ENCODE measurements at places on chromosomes 7 and 10.

- DNase-seq: no peak
Measured at GRCh38 chr7:151524331-151524730, 4.6 kb upstream of the RHEB start.

GRCh38 chr10:132113206-132113605, 47.5 kb downstream of the JAKMIP3 start:
- DNase-seq: no peak

DNA sequence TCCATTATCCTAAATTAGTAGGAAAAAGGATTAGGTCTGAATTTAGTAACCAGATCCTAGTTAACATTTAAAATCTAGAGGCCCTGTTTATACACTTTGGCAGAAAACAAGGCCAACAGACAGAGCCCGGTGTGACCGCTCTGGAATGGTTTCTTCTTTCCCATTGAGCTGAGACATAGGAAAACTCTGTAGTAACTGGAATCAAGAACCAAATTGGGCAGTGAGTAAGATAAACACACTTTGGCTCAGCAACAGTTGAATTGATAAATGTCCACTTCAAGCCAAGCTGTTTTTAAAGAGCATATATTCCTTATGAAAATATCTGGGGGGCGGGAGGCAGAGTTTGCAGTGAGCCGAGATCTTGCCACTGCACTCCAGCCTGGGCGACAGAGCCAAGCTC, 343.7 kb upstream of the SEMA3A start:
- no peak for DNase-seq

DNA sequence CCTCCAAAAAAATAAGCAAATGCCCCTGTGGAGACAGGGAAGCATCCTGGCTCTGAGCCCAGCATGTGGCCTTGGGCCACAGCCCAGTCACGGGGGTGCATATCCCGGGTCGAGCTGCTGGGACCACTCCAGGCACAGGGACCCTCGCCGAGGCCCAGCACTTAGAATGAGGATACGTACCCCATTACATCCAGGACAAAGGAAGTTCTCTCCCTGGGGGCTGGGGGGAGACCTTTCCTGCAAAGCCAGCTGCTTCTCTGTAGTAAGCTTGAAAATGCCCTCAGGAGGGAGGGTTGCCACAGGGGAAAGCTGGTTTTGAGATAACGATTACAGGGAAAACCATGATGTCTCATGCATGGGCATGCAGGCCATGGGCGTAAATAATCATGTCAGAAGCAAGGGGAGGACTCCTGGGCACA, 75.5 kb downstream of the HIPK2 start:
- no peak for DNase-seq

DNA sequence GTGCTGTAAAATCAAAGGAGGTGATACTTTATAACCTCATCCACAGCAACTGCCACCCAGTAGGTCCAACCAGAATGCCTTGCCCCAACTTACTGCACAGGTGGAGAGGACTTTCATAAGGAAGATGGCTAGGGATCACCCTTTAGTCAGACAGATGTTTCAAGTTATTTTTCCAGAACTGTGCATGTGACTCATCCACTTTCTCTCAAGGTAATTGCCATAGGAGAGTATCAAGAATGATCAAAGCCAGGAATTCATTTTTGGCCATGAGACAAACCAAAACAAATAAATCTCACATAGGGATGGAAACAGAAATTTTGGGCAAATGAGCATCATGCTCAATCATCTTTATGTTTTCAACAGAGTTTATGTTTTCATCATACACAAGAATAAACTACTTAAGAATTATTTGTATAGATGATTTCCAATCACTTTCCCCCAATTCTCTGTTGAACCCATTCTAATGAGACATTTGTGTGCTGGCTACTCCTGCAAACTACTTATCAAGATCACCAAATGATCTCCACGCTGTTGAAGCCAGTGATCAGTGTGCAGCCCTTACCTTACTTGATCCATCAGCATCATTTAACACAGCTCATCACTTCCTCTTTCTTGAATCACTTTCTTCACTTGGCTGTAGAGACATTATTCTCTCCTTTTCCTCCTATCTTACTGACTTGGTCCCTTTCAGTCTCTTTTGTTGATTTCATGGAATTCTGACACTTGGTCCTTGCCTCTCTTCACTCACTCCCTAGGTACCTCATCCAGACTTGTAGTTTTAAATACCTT, 74.0 kb downstream of the SLC16A9 start:
- no peak for DNase-seq

- DNase-seq: no peak
Measured at GRCh38 chr7:113370910-113371309, 252.6 kb upstream of the SMIM30 start.

DNA sequence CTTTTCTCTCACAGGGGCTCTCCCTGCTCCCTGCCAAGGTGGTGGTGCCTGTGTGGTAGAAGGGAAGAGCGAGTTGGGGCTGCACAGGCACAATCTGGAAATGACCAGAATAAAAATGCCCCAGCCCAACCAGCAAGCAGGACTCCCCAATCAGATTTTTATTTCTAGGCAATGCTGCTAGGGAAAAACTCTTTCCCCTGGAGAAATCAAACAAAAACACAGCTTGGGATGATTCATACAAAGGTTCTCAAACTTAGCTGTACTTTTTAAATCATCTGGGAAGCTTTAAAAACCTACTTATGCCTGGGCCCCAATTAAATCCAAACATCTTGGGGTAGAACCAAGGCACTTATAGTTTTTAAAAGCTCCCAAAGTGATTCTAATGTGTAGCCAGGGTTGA, 243.2 kb downstream of the HTR7 start:
- no peak for DNase-seq

DNA sequence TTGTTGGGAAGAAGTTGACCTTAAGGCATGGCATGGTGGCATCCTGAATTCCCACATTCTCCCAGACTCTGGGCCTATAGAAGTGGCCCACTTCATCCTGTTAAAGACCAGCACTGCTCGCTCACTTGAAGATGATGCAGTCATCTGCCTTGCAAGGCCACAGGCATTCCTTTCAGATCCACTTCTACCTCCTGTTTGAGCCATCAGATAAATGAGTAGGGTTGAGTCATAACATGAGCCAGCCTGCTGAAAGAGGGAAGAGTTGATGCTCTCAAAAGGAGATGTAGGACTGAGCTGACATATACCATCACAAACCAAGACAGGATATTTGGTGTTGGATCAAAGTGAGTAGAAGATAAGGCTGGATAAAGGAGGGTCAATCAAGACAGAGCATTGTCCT, 1.5 kb upstream of the EBLN1 start:
- DNase-seq: no peak

GRCh38 chr10:3735175-3735574, 49.8 kb downstream of the KLF6 start:
- DNase-seq: no peak

- DNase-seq: no peak
Measured at GRCh38 chr10:104577163-104577562, 63.9 kb upstream of the SORCS3 start.

GRCh38 chr7:36860681-36861080, 136.4 kb upstream of the AOAH start:
- no peak for DNase-seq

DNA sequence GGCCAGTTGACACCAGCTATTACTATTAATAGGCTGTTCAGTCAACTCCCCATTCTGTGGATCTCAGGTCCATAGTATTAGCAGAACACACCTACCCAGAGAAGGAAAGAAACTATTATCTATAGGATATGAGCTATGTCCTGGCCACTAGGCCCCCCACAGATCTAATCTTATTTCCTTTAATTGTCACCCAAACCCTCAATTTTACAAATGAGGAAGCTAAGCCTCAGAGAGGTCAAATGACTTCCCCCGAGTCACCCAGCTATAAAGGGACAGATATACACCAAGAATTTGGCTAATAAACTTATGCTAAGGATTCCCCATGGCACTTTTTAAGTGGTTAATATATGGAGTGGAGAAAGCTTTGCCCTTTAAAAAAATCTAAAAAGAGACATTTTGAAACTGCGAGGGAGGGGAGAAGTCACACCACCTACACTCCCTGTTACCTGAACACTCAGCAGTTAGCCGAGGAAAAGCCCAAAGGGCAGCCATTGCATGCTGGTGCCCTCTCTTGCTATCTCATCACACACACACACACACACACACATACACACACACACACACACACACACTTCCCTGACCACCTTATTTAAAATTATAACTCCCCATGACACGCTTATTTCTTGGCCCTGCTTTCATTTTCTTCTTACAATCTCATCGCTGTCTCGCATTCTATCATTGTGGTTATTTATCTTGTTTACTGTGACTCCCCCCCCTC, 157.0 kb upstream of the ADO start:
- no peak for DNase-seq

DNA sequence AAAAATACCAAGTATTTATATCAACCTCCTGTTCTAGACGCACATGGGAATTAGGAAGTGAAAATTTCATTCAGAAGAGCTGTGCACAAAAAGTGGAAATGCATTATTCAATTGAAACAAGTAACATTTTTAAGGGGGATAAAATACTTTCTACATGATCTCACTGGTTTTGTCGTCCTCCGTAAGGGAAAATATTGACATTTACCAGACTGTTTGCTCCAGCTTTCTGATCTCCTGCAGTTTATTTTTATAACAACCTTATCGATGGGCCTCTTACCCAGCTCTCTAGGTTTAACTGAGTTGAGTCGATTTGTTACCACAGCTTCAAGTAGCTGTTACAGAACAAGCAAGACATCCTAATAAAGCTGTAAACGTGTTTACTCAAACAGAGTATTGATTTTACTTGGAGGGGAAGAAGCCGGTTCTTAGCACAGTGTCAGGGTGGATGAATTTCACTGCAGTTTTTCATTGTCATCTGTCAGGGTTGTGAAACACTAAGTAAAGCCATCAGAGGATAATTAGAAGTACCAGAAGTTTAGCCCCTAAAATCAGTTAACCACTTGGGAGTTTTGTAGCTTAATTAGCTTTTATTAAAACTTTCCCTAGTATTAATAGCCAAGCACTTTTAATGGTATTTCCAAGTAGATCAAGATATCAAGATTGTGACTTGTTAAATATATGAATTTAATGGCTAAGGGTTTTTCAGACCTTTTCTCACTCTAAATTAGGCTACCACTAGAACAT, 142.6 kb upstream of the KAT6B start:
- DNase-seq: no peak

DNA sequence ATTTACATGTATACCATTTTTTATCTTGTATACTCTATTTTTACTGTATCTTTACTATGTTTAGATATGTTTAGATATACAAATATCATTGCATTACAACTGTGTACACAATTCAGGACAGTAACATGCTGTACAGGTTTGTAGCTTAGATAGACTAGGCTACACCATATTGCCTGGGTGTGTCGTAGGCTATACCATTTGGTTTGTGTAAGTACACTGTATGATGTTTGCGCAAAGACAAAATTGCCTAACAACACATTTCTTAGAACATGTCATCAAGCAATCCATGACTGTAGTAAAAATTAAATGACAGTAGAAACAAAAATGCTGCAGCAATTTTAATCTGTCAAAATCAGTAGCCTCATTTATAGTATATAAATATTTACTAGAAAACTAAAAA, 812.2 kb downstream of the GRM8 start:
- no peak for DNase-seq

- no peak for DNase-seq
Measured at GRCh38 chr10:93589648-93590562, 11.1 kb downstream of the RBP4 start.

DNA sequence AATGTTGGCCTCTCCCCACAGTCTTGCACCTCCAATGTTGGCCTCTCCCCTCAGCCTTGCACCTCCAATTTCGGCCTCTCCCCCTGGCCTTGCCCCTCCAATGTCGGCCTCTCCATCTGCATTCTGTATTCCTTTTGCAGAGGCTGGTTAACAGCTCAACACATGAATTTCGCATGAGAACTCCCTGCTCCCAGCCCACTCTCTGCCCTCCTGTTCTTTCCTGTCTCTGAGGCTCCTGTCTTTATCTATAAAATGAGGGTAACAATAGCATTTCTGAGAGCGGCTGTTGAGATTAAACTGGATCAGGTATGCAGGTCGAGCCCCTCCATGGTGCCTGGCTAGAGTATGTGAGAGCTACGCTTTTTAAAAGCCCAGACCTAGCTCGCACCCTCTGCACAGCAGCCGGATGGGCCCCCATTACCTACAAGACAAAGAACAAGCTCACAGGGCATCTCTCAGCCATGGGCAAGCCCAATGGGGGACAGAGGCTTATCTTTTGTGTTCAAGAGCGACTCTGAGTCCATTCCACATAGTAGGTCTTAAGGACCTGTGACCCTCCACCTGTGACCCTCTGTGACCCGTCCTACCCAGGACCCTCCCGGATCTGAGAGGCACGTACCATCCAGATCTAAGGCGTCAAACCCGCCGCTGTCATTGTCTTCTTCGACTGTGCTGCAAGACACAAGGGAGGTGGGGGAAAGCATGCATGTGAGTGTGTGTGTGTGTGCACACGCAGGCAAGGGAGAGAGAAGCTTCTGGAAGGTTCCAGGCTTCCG, 82.2 kb upstream of the GNA12 start:
- no peak for DNase-seq

DNA sequence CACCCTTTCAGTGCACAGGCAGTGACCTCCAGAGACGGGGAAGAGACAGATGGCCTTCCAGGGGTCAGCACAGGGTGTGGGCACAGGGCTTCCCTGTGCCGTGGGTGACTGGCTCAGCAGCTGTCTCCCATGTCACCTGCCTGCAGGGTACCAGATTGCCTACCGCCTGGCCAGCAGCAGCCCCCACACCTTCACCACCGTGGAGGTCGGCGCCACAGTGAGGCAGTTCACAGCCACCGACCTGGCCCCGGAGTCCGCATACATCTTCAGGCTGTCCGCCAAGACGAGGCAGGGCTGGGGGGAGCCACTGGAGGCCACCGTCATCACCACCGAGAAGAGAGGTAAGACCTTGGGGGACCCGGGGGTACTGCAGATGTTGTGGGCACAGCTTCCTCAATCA, 536.5 kb upstream of the FOXK1 start:
- no peak for DNase-seq

DNA sequence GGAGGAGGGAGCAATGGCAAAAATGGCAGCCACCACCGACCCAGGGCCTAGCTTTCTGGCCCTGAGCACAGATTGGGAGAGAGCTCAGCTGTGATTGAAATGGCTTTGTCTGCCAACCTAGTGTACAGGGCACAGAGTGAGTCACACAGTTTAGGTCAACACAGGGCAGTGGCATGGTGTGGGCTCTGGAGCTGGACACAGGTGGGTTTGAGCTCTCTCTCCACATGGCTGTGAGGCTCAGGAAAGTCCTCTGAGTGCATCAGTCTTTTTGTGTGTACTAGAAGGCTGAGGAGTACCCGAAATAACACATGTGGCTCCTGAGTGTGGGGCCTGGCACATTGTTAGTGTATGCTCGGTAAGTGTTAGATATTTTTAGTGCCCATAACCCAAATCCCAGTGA, 60.2 kb upstream of the LOXL4 start:
- no peak for DNase-seq
